Epithelial cell of prostate (primary cell): ENCODE measurements at places on chromosomes 2 and 18.

DNA sequence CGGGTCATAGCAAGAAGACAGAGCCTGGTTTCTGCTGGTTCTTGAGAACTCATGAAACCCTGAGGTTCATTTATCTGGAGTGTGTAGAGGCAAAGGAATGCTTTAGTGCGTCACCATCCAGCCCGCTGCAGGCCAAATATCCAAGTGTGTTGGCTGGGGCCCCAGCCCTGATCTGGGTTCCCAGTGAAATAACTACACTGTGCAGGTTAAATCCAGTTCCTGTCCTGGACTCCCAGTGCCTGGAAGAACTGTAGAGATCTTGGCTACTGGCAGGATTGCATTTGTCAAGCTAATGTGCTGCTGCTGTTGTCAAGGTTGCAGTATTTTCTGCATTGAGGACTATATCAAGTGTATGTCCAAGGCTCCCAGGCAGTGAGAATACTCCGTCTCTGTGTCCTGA, 89.9 kb downstream of the MAPK4 start:
- no peak for DNase-seq

DNA sequence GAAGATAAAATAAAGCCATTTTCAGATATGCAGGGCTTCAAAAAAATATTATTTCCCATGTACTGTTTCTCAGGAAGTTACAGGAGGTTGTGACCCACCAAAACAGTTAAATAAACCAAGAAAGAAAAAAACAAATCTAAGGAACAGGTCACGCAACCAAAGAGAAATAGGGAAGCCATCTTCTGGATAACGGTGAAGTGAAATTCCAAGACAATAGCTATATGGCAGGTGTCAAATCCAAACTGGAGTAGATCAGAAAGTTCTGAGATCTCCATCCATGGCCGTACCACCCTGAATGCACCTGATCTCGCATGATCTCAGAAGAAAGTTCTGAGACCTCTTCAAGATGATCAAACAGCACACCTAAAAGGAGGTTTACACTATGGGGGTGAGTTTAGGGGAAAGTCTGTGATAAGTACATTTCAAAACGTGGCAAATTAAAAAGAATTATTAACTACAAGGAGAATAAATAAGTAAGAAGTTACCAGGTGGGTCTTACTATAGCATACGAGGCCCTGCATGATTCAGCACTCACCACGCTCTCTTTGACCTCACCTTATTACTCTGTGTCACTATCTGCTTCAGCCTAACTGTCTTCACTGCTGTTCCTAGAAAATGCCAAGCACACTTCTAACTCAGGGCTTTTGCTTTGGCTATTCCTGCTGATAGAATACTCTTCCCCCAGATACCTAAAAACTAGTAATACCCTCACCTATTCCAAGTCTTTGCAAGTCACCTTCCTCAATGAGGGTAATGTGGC, 29.9 kb downstream of the NBAS start:
- DNase-seq = no peak

DNA sequence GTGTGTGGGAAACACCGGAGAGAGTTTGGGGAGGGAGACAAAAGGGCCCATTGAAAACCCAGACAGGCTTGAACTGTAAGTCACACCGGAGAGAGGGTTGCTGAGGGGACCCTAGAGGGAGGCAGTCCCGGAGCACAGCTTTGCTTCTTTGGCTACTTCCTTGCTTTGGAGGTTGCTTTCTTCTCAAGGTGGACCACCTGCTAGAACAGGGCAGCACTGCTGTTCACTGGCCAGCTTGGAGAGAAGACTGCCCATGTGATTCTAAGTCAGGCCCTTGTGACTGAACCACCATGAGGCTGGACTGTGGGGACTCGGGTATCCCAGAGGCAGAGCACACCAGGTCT, 4.4 kb downstream of the ACTG2 start:
- DNase-seq = no peak

DNA sequence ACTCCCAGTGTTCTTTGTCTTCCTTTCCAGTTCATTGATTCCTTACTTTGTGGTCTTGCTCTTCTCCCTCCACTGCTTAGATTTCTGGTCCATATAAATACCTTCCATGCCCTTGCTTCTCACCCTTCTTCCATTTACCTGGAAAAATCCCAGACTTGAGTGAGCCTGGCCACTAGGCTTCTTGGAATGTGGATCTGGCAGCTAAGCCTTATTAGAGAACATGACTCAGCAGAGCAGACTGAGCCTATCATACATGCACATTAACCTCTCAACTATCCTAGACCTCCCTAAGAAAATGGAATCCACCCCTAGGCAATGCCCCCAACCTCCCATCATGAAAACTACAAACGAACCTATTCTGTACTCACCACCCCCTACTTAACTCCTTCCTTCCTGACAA, 127.7 kb downstream of the RHBDD1 start:
- no peak for DNase-seq

- DNase-seq = no peak
These were observed 36.8 kb downstream of the GPC1 start for GRCh38 chr2:240472078-240472790.

GRCh38 chr2:221455214-221455613, 116.9 kb downstream of the EPHA4 start:
- no peak for DNase-seq

DNA sequence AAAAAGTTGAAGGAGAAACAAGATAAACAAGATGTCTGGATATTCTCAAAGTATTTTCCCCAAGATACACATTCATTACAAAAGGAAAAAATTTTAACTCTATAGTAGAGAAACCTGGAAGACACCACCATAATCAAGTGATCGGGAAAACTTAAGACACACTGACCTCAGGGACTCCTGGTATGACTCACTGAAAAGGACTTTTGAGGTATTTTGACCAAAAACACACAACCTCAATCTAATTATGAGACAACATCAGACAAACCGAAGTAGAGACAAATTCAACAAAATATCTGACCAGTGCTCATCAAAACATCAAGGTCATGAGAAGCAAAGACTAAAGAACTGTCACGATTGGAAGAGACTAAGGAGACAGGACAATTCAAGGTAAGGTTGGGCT, 34.7 kb downstream of the LPIN2 start:
- DNase-seq = no peak

DNA sequence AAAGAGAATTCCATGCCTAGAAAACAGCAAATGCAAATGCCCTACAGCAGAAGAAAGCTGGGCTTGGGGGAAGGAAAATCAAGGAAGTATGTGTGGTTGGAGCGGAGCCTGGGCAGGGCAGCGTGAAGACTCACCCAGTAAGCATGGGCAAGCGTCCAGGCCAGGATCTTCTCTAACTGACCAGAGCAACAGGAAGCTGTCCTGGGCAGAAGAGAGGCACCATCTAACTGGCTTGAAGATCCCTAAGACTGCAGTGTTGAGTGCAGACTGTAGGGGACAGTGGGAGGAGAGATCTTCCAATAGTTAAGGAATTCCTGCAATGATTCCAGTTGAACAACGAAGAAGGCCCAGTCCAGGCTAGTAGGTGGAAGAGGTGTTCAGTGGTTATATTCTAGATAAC, 57.9 kb downstream of the NXPH2 start:
- DNase-seq = no peak

DNA sequence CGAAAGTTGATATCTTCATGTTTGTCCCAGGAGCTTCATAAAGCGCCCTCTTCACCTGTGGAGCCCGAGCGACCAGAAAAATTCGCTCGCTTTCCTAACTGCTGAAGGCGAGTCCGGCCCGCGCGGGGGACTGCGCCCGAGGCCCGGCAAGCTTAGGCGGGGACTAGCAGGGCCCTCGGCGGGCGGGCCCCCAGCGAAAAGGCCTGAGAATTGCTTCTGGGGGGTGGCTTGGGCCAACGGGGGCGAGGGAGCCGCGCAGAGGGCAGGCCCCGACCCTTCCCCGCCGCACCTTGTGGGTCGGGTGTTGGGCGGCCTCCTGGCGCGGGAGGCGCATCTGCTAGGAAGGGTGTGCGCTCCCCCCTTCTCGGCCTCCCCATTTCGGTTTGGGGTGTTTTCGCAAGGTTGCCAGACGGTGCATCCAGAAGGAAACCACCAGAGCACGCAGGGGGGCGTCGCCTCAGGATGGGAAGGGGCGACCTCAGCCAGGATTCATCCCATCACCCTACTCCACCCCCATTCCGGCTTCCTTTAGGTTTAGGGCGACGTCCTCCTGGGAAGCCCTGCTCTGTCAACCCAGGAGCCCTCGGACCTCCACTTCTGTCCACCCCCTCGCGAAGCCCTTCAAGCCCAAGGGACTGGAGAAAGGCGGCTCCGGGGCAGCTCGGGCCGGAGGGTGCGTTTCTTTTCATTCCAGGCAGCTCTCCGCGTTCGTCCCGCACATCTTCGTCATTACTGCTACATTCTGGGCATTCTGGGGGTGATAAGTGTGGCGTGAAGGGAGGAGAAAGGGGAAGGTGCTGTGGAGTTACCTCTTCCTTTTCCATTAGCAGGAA, 9.1 kb downstream of the SP9 start:
- DNase-seq = no peak

GRCh38 chr18:79523206-79523735, 127.5 kb downstream of the NFATC1 start:
- no peak for DNase-seq

DNA sequence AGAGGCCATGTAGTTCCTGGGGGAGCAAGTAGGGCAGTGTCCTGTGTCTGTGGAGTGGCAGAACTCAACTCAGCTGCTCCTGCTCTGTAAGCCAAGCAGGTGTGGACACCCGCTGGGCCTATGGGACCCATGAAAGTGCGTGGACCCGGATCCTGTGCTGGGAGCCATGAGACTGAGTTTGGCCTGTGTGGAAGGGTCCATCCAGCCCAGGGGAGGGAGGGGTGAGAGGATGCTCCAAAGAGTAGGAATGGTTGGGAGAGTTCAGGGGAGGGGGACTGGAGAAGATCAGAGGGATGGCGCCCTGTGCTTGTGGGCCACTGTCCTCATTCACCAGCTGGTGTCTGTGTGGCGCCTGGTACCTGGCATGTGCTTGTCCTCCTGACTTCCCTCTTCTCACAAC, 226.4 kb upstream of the HS6ST1 start:
- no peak for DNase-seq

GRCh38 chr2:211990335-211990734, 548.3 kb downstream of the ERBB4 start:
- no peak for DNase-seq

DNA sequence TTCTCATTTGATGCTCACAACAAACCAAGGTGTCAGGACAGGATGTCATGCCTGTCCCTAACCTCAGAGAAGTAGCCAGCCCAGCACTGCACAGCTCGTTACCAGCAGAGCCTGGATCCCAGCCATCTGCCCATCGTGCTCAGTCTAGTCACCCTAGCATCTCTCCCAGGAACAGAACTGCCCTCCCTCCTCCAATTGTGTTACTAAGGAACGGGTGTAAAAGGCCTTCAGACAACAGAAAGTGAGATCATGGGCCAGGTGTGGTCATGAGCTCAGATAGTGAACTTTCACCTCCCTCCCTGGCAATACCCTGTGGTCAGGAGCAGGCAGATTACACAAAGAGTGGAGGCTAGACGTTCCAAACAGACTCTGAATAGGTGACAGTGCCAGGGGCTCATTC, 111.8 kb upstream of the PPP1CB start:
- DNase-seq = peak; percentile 77

DNA sequence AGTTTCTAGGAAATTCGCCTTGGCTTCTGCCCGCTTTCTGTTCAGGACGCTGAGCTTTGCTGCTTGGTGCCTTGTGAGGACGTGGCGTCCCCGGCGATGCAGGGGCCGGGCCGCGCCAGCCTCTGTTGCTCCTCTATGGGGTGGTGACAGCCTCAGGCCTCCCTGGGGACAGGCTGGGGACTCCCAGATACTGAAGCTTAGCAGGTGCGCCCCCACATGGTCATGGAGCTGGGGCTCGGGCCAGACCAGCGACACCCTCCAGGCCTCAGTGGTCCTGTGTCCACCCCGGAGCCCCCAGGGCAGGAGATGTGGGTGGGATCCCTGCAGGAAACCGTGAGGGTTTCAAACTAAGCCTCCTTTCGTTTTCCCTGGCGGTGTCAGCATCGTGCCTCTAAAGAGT, 29.2 kb downstream of the KCNG2 start:
- DNase-seq = no peak

DNA sequence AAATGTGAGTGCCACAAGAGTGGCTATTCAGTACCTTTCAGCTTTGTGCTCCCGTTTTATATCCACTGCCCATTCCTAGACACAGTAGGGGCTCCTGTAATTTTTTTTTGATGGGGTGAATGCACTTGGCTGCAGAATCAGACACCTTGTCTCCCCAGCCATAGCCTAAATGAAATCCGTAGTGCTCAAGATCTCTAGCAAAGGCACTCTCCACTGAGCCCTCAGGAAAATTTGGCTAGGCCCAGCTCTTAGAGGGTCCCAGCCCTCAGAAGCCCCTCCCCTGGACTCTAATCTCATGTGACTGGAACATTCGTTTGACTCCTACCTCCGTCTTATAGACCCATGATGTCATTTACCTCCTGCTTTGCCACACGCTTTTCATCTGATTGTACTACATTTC, 323.9 kb downstream of the SMAD2 start:
- DNase-seq = no peak

DNA sequence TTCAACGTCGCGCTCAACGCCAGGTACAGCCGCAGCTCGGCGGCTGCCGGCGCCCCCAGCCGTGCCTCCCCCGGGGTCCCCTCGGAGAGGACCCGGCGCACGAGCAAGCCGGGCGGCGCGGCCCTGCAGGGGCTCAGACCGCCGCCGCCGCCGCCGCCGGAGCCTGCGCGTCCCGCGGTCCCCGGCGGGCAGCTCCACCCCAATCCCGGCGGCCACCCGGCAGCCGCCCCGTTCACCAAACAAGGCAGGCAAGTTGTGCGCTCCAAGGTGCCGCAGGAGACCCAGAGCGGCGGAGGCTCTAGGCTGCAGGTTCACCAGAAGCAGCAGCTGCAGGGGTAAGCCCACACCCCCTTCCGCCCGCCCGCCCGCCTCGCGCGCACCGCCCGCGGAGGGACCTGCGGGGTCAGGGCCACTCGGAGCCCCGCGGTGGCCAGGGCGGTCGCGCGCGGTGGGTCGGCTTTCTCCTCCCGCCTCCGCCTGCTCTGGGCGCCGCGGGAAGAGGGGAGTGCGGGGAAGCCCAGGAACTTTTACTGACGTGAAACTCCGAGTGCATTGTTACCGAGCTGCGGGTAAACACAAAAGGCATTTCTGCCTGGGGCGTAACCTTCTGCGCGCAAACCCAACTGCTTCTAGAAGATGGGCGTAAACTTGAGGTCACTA, 861 bp downstream of the LTBP1 start:
- no peak for DNase-seq

DNA sequence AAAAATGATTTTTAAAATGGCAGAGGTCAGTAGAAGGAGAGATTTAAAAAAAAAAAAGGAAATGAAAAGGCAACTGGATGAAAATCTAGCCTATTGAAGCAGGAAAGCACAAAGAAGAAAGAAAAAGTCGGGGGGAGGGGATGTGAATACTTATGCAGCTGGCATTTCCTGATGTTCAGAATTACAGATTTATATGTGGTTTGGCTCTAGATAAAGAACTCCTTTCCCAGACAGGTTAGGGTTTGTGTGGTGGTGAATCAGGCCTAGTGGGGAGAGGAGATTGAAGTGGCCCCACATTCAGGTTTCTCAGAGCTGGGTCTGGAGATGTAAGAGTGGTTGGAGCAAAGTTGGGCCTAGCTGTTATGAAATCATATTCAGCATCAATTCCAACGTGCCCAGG, 394.4 kb downstream of the FIGN start:
- DNase-seq = peak; percentile 51
